ENCODE measurements at places on chromosomes 4 and X. TPM values are rescaled to one million over a fixed set of nuclear protein-coding genes. Genes with fewer than 3 reads are reported as not detected.
A peak's percentile ranks its signal among the peaks of the same experiment; 100 is the strongest.

CPE gene
- total RNA-seq: 82.8 TPM

NDNF gene
- total RNA-seq: 5.9 TPM

TMSB15B gene
- total RNA-seq: 3.3 TPM

CT47B1 gene
- total RNA-seq: not detected

PABPC1L2A gene
- not detected for total RNA-seq

NMU gene
- not detected for total RNA-seq

DNA sequence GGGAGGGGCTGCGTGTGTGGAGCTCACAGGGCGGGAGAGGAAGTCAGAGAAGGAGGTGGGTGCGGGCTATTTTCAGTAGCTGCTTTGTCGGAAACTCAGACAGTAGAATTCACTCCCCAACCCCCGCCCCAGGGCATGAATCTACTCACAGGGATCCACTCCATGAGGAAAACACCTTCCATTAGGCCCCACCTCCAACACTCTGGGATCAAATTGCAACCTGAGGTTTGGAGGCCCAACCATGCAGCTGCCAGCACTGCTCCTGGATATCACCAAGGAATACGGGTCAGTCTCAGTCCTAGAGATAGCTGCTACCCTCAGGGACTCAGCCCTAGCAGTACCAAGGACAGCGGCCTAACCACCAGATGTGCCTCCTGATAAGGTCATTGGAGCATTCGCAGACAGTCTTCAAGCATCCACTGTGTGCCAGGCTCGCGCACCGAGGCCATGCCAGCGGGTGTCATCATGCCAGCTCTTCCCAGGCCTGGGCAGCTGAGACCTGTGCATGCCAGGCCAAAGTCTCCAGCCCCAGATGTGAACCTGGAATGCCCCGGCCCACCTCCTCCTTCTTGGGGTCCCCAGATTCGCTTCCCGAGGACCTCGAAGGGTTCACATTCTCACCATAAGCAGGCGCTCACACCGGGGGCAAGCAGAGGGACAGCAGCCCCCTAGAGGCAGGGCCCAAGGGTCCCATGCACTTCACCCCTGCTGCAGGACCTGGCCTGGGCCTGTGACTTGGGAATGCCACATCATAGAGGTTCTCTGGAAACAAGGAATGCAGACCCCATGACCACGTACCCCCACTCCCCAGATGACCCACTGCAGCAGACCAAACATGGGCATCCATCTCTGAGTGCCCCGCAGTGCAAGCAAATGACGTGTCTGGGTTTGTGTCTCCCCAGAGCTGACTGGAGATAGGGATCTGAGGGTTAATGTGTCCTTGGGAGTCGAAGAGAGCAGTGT is 102.3 kb downstream of the ADRA2C start:
- H3K27me3 ChIP-seq: no peaks in the 10 kb centered on the region
- H3K27ac ChIP-seq: no peak overlapping the region
- DNase-seq: no peak
- H3K4me1 ChIP-seq: peaks cover 16% of the 10 kb centered on the region
- no peaks in the 10 kb centered on the region for H3K36me3 ChIP-seq
- no peak overlapping the region for H3K4me3 ChIP-seq

GRCh38 chr4:117383468-117383867 is 298.1 kb upstream of the TRAM1L1 start:
- no peaks in the 10 kb centered on the region for H3K36me3 ChIP-seq
- DNase-seq: no peak
- H3K4me3 ChIP-seq: no peak overlapping the region
- no peaks in the 10 kb centered on the region for H3K4me1 ChIP-seq
- no peaks in the 10 kb centered on the region for H3K27me3 ChIP-seq

- no peak overlapping the region for H3K4me3 ChIP-seq
- peaks cover 5% of the 10 kb centered on the region for H3K4me1 ChIP-seq
- H3K36me3 ChIP-seq: no peaks in the 10 kb centered on the region
- no peaks in the 10 kb centered on the region for H3K27me3 ChIP-seq
These were observed 139.4 kb upstream of the EMCN start for GRCh38 chr4:100657187-100657586.

DNA sequence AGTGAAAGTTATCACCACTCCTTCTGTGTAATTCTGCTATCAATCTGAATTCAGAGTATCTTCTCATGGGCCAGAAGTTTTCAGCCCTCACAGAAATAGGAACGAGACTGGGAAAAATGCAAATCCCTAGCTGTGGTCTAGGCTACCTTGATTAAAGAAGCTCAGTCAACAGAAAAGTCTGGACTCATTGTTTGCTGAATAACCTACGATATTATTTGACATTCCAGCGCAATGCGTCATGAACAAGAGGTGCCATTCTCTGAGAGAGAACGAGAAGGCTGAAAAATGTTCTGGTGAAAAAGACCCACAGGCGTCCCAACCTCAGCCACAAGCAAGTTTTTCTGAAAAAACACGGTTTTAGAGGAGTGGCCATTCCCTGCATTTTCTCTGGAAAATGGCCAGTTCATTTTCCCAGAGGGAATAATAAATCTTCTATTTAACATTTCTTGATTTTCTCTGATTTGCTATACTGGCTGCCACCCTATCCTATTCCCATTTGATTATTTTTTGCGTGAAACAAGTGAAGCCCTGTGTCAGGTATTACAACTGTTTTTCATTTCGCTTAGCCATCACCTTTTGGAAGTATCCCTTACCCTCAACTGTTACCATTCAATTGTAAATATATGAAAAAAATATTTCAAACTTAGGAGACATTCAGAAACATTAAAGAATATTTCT is 1117.6 kb upstream of the PRKX start:
- no peaks in the 10 kb centered on the region for H3K4me1 ChIP-seq
- no peaks in the 10 kb centered on the region for H3K36me3 ChIP-seq
- no peak overlapping the region for H3K27ac ChIP-seq
- no peak for DNase-seq

DNA sequence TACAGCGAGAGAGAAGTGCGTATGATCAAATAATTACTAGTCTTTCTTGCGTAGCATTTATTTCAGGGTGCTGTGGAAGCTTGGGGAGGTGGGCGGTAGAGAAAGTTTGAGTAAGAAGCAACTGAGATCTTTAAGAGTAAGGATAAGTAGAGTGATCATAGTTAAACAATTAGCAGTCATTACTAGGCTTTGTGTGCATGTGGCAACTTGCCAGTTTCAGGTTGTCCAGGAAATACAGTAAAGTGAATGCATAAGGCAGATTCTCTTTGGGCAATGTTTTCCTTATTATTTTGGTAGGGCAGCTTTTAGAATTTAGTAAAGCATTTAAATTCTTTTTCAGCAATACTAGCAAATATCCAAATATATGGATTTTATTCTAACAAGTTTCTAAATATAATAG is 57.0 kb downstream of the HPGDS start:
- H3K4me3 ChIP-seq: no peak overlapping the region
- H3K36me3 ChIP-seq: peaks cover 91% of the 10 kb centered on the region
- H3K4me1 ChIP-seq: no peaks in the 10 kb centered on the region
- H3K27me3 ChIP-seq: no peaks in the 10 kb centered on the region
- H3K27ac ChIP-seq: no peak overlapping the region

GRCh38 chr4:109998867-109999584 is 86.3 kb downstream of the EGF start:
- H3K4me3 ChIP-seq: no peak overlapping the region
- no peaks in the 10 kb centered on the region for H3K4me1 ChIP-seq
- no peaks in the 10 kb centered on the region for H3K27me3 ChIP-seq
- peak; percentile 66 for DNase-seq
- H3K36me3 ChIP-seq: no peaks in the 10 kb centered on the region
- H3K27ac ChIP-seq: no peak overlapping the region

DNA sequence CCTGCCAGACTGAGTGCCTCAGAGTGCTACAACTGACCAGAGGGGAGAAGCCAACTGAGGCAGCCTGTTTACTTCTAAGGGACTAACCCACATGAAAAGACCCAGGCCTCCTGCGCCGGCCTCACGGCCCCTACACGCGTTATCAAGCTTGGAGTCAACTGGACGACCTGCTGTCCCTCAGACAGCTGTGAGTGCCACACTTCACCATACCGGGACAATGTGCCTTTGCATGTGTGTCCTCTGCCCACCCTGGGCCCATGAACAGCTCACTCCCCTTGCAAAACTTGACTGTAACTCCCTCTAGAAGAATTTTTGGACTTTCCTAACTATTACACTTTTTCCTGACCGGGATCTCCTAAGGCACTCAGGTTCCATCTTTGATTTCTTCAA is 1.8 kb downstream of the NOP14 start:
- no peak overlapping the region for H3K27ac ChIP-seq
- no peaks in the 10 kb centered on the region for H3K36me3 ChIP-seq
- no peak for DNase-seq

DNA sequence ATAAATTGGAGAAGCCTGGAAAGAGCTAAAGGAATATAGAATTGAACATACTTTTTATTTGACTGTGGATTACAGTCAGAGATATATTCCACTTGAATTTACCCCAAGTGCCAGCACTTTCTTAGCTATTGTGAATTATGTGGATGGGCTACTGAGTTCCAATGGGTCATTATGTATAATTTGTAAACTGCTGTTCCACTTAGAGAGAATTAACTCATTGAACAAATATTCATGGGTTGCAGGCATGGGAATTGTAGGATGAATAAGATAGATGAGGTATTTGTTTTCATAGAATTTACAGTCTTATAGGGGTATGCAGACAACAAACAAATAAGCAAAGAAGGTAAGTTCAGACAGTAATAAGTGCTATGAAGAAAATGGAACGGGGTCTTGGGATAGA is 195.7 kb downstream of the SHROOM3 start:
- H3K27me3 ChIP-seq: no peaks in the 10 kb centered on the region
- H3K4me1 ChIP-seq: no peaks in the 10 kb centered on the region
- H3K4me3 ChIP-seq: no peak overlapping the region
- no peak overlapping the region for H3K27ac ChIP-seq

DNA sequence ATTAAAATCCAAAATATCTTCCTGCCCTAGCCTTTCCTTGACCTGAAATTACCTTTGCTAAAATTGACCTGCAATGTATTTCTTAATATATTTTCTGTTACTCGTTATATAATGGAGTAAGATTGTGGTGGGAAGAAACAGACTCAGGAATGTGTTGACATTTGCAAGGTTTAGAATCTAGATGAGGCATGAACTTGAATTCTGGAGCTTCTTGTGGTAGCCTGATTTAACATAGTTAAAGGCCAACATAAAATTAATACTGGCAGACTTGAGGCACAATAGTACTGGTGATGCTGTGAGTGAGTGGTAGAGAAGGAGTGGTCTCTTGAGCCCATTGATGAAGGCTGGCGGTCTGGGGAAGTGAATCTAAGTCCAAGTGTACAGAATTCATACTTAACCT is 197.9 kb upstream of the SPRY1 start:
- no peak overlapping the region for H3K4me3 ChIP-seq
- no peaks in the 10 kb centered on the region for H3K36me3 ChIP-seq
- no peak for DNase-seq
- no peaks in the 10 kb centered on the region for H3K4me1 ChIP-seq

GRCh38 chrX:78622831-78623230 is 36.3 kb downstream of the RTL3 start:
- H3K27me3 ChIP-seq: no peaks in the 10 kb centered on the region
- no peak for DNase-seq
- H3K4me1 ChIP-seq: no peaks in the 10 kb centered on the region

DNA sequence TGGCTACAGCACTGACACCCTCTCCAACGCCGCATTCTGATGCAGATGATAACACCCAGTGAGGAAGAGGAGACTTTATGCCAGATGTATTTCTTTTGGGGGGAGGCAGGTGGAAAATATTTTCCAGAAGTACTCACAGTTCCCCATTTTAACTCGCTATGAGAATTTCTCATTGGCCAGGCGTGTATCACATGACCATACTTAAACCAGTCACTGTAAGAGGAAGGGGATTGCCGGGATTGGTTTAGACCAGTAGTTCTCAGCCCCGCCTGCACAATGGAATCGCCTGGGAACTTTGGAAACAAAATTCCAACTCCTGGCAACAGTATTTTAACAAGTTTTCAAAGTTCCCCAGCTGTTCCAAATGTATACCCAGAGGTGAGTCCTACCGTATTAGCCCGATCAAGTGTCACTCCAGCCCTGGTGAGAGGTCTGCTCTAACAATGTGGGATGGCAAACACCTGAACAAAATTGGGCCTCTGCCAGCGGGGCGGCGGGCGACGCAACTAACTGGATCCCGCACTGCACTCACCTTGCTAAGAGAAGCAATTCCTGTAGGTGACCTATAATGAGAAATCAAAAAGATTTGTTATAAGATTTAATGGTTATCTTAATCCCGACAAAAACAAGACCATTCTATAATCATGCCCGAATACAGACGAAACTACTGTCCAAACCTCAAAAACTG is 2.9 kb upstream of the MSL3 start:
- no peaks in the 10 kb centered on the region for H3K36me3 ChIP-seq
- DNase-seq: no peak
- no peaks in the 10 kb centered on the region for H3K27me3 ChIP-seq
- H3K4me3 ChIP-seq: no peak overlapping the region
- H3K4me1 ChIP-seq: no peaks in the 10 kb centered on the region

DNA sequence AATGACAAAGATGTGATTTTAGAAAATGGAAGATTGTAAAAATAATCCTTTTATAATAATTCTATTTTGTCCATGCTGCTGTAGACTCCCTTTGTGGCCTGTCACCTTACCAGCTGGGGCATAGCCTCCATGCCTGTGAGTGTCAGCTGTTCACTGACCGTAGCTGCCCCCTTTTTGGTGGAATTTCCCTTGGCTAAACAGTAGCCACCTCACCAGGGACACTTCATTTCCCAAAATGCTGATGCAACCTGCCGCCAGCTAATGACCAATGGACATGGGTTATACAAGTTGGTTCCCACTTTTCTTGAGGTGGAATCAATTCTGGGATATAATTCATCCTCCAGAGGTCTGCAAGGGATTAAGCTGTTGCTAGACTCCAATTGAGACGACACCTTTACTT is 368.4 kb downstream of the PRDM5 start:
- H3K4me1 ChIP-seq: no peaks in the 10 kb centered on the region
- H3K36me3 ChIP-seq: no peaks in the 10 kb centered on the region
- no peak overlapping the region for H3K4me3 ChIP-seq

- no peaks in the 10 kb centered on the region for H3K36me3 ChIP-seq
- H3K27me3 ChIP-seq: peaks cover 28% of the 10 kb centered on the region
- H3K4me3 ChIP-seq: no peak overlapping the region
- no peaks in the 10 kb centered on the region for H3K4me1 ChIP-seq
- no peak overlapping the region for H3K27ac ChIP-seq
- no peak for DNase-seq
These were observed 110.4 kb downstream of the IL13RA2 start for GRCh38 chrX:114906984-114907510.

- H3K27me3 ChIP-seq: no peaks in the 10 kb centered on the region
- no peak for DNase-seq
- H3K4me3 ChIP-seq: no peak overlapping the region
- no peaks in the 10 kb centered on the region for H3K4me1 ChIP-seq
- H3K36me3 ChIP-seq: no peaks in the 10 kb centered on the region
- no peak overlapping the region for H3K27ac ChIP-seq
These were observed 175.4 kb upstream of the FRG1 start for GRCh38 chr4:189765301-189765700.

- DNase-seq: no peak
- H3K4me3 ChIP-seq: no peak overlapping the region
- H3K4me1 ChIP-seq: no peaks in the 10 kb centered on the region
- no peaks in the 10 kb centered on the region for H3K27me3 ChIP-seq
These were observed 430.5 kb upstream of the PABPC4L start for GRCh38 chr4:134632056-134632455.

GRCh38 chr4:95985791-95986550 is 146.1 kb downstream of the PDHA2 start:
- H3K4me3 ChIP-seq: no peak overlapping the region
- no peak for DNase-seq
- no peak overlapping the region for H3K27ac ChIP-seq
- H3K4me1 ChIP-seq: no peaks in the 10 kb centered on the region
